Effector memory CD8-positive, alpha-beta T cell (primary cell): ENCODE measurements at places on chromosomes 5 and 9.

DNA sequence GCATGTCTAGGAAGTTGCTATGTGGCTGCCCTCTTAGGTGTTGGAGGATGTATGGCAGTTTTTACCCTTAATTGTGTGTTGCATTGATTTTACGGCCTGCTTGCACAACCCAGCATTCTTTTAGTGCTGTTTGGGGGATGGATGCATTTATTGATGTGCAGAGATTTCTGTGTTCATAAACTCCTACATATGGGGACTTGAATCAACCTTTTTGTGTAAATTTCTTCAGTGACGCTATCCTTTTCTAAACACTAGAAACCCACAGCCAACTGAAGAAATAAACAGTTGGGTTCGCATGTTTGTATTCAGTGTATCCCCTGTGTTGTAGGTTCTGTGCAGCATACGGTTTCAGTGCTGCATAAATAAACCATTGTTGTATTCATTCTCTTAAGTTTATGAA lies 263.7 kb downstream of the RASEF start:
- no peak for DNase-seq

DNA sequence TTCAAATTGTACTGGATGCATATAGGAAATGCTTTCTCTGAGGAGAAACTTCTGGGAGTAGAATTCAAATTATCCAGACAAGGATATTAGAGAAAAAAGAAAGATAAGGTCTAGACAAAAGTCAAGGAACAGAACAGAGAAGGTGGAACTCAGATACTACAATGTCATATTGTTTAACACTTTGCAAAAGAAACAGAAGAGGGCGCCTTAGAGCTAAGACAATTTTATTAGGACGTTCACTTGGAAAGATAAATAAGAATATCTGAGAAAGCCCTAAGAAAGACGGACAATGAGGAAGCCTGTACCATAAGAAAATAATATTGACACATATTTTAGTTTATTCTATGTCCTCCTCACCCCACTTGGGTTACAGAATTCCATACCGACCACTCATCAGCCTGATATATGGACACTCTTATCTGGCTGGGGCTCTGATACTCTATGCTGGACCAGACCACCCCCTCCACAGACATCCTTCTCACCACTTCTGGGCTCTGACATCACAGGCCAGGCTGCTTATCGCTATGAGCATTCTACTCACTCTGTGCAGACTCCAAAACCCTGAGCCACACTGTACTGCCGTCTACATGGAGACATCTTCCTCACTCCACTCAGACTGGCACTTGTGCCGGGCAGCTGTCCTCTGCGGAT lies 9.1 kb upstream of the AK3 start:
- no peak for DNase-seq

DNA sequence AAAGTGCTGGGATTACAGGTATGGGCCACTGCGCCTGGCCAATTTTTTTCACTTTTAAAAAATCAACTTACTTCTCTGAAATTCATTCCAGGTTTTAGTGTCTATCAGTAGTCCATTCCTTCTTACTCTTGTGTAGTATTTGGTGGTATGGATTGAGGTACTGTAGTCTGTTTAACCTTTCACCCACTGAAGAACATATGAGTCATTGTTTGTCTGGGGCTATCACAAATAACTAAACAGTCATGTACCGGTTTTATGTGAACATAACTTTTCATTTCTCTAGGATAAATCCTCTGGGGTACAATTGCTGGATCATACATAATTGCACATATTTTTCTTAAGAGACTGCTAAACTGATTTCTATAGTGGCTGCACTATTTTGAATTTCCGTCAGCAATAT lies 1188.0 kb upstream of the CDH9 start:
- no peak for DNase-seq

DNA sequence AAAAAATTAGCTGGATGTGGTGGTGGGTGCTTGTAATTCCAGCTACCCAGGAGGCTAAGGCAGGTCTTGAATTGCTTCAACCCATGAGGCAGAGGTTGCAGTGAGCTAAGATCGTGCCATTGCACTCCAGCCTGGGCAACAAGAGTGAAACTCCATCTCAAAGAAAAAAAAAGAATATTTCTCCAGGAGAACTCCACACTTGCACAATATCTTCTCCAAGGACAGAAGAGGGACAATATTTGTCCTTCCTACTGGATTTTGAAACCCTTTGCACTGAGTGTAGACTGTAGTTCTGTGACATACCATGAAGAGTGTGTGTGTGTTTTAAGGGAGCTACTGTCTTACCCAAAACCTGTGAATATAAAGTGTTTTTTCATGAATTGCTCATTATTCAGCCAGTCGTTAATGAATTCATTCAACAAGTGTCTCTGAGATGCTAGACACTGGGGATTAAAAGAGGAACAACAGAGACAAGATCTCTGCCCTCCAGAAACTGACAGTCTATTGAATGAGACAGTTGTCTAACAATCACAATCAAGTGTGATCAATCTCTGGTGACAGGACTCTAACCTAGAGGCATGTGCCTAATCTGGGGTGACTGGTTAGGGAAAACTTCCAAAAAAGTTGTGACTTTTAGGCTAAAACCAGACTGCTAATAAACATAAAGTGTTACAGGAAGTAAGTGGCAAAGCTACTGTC lies 9.8 kb upstream of the UBE2D2 start:
- DNase-seq: no peak

DNA sequence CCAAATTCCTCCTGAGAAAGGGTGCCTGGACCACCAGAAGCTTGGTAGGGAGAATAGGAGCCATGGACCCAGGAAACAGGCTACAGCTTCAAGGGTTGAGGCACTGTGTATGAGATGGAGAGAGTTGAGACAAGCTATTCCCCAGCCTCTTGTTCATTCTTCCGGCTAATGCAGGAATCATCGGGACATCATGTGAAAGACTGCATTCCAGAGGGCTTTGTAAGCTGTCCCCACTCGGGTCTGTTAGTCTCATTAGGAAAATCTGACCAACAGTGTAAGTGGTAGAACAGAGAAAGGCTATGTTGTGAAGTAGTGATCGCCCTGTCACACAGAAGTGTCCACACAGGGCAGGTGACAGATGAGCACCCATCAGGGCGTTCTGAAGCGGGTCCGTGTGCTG lies 81.4 kb downstream of the GABBR2 start:
- no peak for DNase-seq

GRCh38 chr5:159403906-159404681 lies 73.8 kb upstream of the IL12B start:
- no peak for DNase-seq

DNA sequence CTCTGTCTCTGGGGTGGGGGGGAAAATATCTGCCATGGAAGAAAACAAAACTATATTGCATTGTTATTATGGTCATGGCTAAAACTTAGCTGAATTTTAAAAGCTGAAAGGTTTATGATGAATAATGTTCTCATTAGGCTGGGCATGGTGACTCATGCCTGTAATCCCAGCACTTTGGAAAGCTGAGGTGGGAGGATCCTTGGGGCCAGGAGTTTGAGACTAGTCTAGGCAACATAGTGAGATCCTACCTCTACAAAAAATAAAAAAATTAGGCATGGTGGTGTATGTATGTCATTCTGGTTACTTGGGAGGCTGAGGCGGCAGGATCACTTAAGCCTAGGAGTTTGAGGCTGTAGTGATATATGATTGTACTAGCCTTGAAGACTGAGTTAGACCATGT lies 44.5 kb downstream of the IPO11 start:
- no peak for DNase-seq

GRCh38 chr9:127360250-127360649 lies 36.7 kb upstream of the SLC2A8 start:
- DNase-seq: no peak

GRCh38 chr9:17472126-17472525 lies 106.7 kb upstream of the SH3GL2 start:
- DNase-seq: no peak

GRCh38 chr9:20553558-20554149 lies 68.6 kb downstream of the MLLT3 start:
- DNase-seq: no peak

DNA sequence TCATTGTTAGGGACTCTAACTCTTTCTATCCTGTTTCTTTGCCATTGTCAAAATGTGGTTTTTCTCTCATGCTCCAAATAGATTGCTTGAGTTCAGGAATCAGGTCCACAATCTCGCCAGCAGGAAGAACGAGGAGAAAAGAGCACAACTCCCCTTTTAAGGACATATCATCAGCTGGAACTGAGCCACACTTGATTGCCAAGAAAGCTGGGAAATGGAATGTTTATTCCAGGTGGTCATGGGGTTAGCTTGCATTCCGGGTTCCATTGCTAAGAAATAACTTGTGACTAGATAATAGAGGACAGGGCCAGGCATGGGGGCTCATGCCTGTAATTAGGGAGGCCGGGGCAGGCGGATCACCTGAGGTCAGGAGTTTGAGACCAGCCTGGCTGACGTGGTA lies 32.4 kb upstream of the C9orf57 start:
- no peak for DNase-seq
